Glutamatergic neuron (in vitro differentiated cells): ENCODE measurements at places on chromosomes 2 and 18. TPM values are rescaled to one million over a fixed set of nuclear protein-coding genes. Genes with fewer than 3 reads are reported as not detected.
A peak's percentile ranks its signal among the peaks of the same experiment; 100 is the strongest.

GRCh38 chr18:12737243-12737902 is 34.5 kb downstream of the PSMG2 start:
- DNase-seq, result no peak
- H3K4me1 ChIP-seq, result no peaks in the 10 kb centered on the region
- peaks cover 4% of the 10 kb centered on the region for H3K36me3 ChIP-seq
- no peak overlapping the region for H3K4me3 ChIP-seq
- H3K27me3 ChIP-seq, result no peaks in the 10 kb centered on the region

Gene ALPG
- 2.4 TPM for total RNA-seq

Gene AAMP
- 64.6 TPM for total RNA-seq

- no peaks in the 10 kb centered on the region for H3K27me3 ChIP-seq
- no peak overlapping the region for H3K4me3 ChIP-seq
- no peak for DNase-seq
- peaks cover 18% of the 10 kb centered on the region for H3K4me1 ChIP-seq
- no peak overlapping the region for H3K27ac ChIP-seq
Measured at GRCh38 chr18:8908792-8909510, 193.5 kb upstream of the NDUFV2 start.

Gene TMEFF2
- 23.9 TPM for total RNA-seq

DNA sequence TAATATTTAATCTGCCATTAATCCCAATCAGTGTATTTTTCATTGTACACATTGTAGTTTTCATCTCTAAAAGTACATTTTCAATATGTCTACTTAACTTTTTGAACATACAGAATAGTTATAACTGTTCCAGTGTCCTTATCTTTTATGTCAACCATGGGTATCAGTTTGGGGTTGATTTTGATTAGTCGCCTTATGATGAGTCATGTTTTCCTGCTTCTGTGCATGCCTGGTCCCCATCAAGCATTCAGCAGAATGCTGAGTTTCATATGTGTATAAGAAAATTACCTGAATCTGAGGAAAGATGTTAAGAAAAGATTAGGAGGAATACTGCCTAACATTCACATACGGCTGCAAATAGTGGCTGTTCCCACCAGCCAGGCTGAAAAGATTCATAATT is 17.7 kb downstream of the SPDYA start:
- no peaks in the 10 kb centered on the region for H3K36me3 ChIP-seq
- H3K4me1 ChIP-seq, result no peaks in the 10 kb centered on the region
- H3K27ac ChIP-seq, result no peak overlapping the region
- no peaks in the 10 kb centered on the region for H3K27me3 ChIP-seq
- no peak overlapping the region for H3K4me3 ChIP-seq

Gene SLC5A7
- total RNA-seq, result 0.27 TPM

DNA sequence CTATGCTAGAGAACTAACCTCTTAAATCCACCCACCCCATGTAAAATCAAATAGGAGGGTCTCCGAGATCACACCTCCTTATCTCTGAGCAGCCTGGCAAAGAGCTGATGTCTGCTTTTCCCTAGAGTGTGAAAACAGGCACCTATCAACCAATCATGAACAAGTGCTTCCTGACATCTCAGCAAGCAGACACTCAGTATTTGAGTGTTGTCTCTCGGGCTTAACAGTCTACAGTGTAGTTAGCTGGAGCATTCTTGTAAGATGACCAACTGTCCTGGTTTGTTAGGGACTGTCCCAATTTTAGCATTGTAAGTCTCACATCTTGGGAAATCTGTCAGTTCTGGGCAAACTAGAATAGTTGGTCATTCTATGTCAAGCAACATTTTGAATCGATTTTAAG is 26.4 kb downstream of the MARCHF4 start:
- H3K27me3 ChIP-seq, result peaks cover 6% of the 10 kb centered on the region
- peaks cover 49% of the 10 kb centered on the region for H3K4me1 ChIP-seq
- DNase-seq, result no peak
- no peaks in the 10 kb centered on the region for H3K36me3 ChIP-seq
- no peak overlapping the region for H3K27ac ChIP-seq

Gene KCNF1
- total RNA-seq, result 7.7 TPM

Gene NPHP1
- total RNA-seq, result 2.5 TPM

DNA sequence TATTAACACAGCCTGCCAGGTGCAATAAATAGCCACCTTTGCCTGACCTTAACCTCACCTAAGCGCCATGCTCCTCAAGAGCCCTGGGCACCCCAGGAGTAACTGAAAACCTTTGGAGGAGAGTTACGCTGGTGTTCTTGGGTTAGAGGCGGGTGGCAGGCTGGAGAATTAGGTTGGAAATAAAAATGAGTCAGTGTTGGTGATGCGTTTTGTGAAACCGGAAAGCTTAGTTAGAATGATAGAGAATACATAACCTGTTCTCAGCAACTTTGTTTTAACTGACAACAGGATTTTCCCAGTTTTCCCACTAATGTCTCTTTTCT is 17.0 kb downstream of the LRRFIP1 start:
- no peak for DNase-seq
- H3K4me1 ChIP-seq, result no peaks in the 10 kb centered on the region

Gene MROH2A
- not detected for total RNA-seq

- no peak overlapping the region for H3K27ac ChIP-seq
- no peaks in the 10 kb centered on the region for H3K36me3 ChIP-seq
- peak overlapping the region; percentile 36 for H3K4me3 ChIP-seq
- no peak for DNase-seq
- H3K27me3 ChIP-seq, result peaks cover 1% of the 10 kb centered on the region
Measured at GRCh38 chr18:8623549-8624106, 14.4 kb downstream of the RAB12 start.

- no peaks in the 10 kb centered on the region for H3K4me1 ChIP-seq
- DNase-seq, result no peak
Measured at GRCh38 chr2:170885130-170885791, 43.8 kb upstream of the GORASP2 start.

Gene IL1RL2
- total RNA-seq, result not detected

DNA sequence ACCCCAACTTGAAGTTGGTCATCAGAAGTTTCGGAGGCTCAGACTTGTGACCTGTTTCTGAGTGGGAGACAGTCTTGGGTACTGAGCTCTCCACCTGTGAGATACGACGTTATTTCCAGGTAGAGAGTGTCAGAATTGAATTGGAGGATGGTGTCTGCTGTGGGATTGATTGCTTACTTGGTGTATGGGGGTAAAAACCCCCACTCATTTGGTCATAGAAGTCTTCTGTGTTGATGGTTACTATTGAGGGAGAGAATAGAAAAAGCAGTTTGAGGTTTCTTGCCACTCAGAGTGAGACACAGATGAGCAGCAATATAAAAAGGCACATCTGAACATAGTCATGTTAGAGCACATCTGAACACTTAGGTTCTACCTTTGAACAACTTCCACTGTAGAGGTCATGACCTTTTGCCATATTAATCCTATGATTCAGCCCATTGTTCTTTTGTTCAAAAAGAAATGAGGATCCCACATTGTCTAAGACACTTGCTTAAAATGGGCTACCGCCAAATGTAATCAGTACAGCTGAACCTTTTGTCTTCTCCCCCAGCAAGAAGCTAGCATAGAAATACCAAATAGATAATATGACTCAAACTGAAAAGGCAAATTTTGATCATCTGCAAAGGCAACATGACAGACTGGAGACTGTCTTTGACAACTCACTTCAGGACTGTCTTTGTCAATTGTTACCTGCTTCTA is 73.3 kb downstream of the NAB1 start:
- no peaks in the 10 kb centered on the region for H3K27me3 ChIP-seq
- no peak overlapping the region for H3K4me3 ChIP-seq
- H3K36me3 ChIP-seq, result no peaks in the 10 kb centered on the region
- no peak overlapping the region for H3K27ac ChIP-seq
- peaks cover 15% of the 10 kb centered on the region for H3K4me1 ChIP-seq

Gene NCKAP5
- total RNA-seq, result 0.20 TPM

DNA sequence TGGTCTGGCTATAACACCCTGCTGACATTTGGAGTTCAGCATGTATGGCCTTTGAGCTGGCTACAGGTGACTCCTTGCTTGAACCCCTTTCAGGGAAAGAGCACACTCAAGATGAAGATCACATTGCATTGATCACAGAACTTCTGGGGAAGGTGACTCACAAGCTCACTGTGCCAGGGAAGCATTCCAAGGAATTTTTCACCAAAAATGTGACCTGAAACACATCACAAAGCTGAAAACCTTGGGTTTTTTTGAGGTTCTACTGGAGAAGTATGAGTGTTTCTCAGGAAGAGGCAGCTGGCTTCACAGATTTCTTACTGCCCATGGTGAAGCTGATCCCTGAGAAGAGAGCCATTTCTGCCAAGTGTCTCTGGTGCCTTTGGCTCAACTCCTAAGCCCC is 879.0 kb downstream of the CBLN2 start:
- no peak for DNase-seq
- no peak overlapping the region for H3K4me3 ChIP-seq
- H3K36me3 ChIP-seq, result no peaks in the 10 kb centered on the region

- peaks cover 6% of the 10 kb centered on the region for H3K36me3 ChIP-seq
- H3K4me3 ChIP-seq, result no peak overlapping the region
- DNase-seq, result no peak
- no peak overlapping the region for H3K27ac ChIP-seq
Measured at GRCh38 chr18:49100226-49100968, 149.6 kb upstream of the SMAD7 start.

- DNase-seq, result no peak
- H3K4me3 ChIP-seq, result peak overlapping the region; percentile 99
- H3K4me1 ChIP-seq, result peaks cover 24% of the 10 kb centered on the region
Measured at GRCh38 chr18:56639571-56639970, 1.2 kb upstream of the TXNL1 start.

Gene RNPEPL1
- total RNA-seq, result 20.9 TPM

GRCh38 chr2:149363958-149364357 is 33.6 kb downstream of the LYPD6 start:
- H3K27me3 ChIP-seq, result peaks cover 1% of the 10 kb centered on the region
- H3K36me3 ChIP-seq, result no peaks in the 10 kb centered on the region
- DNase-seq, result no peak
- no peak overlapping the region for H3K4me3 ChIP-seq

DNA sequence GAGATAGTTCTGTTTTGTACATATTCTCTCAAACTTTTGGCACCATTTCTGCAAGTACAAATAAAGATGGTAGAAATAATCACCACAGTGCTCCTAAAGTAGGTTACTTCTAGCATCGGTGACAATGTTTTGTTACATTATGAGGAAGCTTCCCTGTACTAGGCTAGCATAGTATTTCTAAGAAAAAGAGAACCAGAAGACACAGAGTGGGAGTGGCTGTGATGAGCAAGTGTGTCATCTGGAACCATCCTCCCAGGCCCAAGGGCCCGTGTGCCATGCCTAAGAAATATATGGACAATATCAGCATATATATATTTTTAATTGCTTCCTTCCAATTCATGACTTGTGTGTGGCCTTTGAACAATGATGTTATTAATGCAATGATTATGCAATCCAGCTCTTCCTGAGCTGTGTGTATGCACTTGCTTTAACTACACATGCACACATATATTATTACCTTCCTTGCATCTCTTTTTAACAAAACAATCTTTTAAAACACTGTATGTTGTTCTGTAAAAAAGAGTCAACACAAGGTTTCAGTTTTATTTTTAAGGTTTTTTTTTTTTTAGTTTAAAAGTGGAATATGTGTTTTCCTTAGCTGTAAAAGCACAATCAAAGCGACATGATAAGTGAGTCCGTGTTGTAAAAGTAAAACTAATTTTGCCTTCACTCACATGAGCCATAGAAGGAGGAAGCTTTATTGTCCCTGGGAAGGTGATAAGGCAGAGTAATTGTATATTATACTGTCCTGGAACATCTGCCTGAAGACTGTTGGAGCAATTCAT is 303.9 kb downstream of the ZNF407 start:
- no peak for DNase-seq
- H3K4me1 ChIP-seq, result peaks cover 18% of the 10 kb centered on the region
- no peak overlapping the region for H3K27ac ChIP-seq

Gene GPBAR1
- total RNA-seq, result 1.6 TPM

DNA sequence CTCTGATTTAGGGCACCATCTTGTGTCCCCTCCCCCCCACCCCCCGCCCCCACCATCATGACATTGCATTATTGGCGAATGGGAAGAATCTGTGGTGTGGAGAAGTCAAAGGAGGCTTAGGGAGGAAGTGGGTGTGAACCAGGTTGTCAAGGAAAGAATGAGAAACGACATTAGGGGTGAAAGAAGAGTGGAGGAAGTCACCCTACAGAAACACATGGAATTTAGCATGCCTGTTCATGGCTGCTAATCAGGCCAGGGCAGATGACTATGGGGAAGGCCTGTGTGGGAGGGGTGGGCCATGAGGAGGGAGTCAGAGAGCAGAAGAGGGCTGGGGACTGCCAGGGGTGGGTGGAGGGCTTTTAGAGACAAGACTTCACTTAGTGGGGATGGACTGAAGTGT is 81.6 kb downstream of the AOX1 start:
- no peak for DNase-seq
- H3K27ac ChIP-seq, result no peak overlapping the region
- H3K4me1 ChIP-seq, result no peaks in the 10 kb centered on the region
- no peak overlapping the region for H3K4me3 ChIP-seq
- H3K36me3 ChIP-seq, result no peaks in the 10 kb centered on the region
- peaks cover 2% of the 10 kb centered on the region for H3K27me3 ChIP-seq

- peaks cover 5% of the 10 kb centered on the region for H3K4me1 ChIP-seq
- H3K4me3 ChIP-seq, result no peak overlapping the region
- no peak overlapping the region for H3K27ac ChIP-seq
- H3K27me3 ChIP-seq, result no peaks in the 10 kb centered on the region
- DNase-seq, result no peak
- H3K36me3 ChIP-seq, result no peaks in the 10 kb centered on the region
Measured at GRCh38 chr2:228410061-228410460, 228.6 kb upstream of the SPHKAP start.

DNA sequence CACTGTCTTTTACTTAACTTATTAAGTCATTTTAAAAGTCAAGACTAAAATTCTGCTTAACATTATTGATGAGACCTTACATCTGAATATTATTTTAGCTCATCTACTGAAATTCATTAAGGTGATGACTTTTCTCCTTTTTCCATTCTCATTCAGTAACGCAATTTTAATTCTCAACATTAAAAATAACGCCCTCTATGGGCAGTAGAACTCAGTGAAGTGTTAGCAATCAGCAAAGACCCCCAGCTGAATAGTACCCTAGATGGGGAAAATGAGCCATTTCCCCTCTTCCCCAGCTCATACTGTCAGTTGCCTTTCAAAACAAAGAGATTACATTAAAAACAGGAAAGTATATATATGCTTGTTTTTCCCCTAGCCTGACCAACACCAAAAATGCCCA is 203.3 kb downstream of the NR4A2 start:
- no peaks in the 10 kb centered on the region for H3K4me1 ChIP-seq
- H3K36me3 ChIP-seq, result peaks cover 6% of the 10 kb centered on the region
- H3K27me3 ChIP-seq, result no peaks in the 10 kb centered on the region
- DNase-seq, result no peak
- H3K4me3 ChIP-seq, result no peak overlapping the region
- no peak overlapping the region for H3K27ac ChIP-seq

- H3K27me3 ChIP-seq, result peaks cover 56% of the 10 kb centered on the region
- no peak overlapping the region for H3K4me3 ChIP-seq
- no peaks in the 10 kb centered on the region for H3K36me3 ChIP-seq
- H3K4me1 ChIP-seq, result peaks cover 4% of the 10 kb centered on the region
Measured at GRCh38 chr2:118843483-118844132, 3.8 kb downstream of the EN1 start.

- no peak overlapping the region for H3K27ac ChIP-seq
- DNase-seq, result peak; percentile 76
- H3K4me1 ChIP-seq, result no peaks in the 10 kb centered on the region
- H3K27me3 ChIP-seq, result peaks cover 2% of the 10 kb centered on the region
Measured at GRCh38 chr2:239035361-239035814, 187.5 kb downstream of the TWIST2 start.

GRCh38 chr2:179543361-179543901 is 278.8 kb upstream of the SESTD1 start:
- peaks cover 1% of the 10 kb centered on the region for H3K27me3 ChIP-seq
- H3K4me1 ChIP-seq, result no peaks in the 10 kb centered on the region
- no peaks in the 10 kb centered on the region for H3K36me3 ChIP-seq
- no peak overlapping the region for H3K4me3 ChIP-seq
- DNase-seq, result no peak
